Hypothalamus (tissue), 51 donors: ENCODE measurements at places on chromosomes 6 and 20.

GRCh38 chr6:12572896-12573827, 143.4 kb upstream of the PHACTR1 start:
- DNase-seq: no peak

- DNase-seq: no peak
Observed at GRCh38 chr20:20950620-20951019, 155.5 kb downstream of the LINC00237 start.

DNA sequence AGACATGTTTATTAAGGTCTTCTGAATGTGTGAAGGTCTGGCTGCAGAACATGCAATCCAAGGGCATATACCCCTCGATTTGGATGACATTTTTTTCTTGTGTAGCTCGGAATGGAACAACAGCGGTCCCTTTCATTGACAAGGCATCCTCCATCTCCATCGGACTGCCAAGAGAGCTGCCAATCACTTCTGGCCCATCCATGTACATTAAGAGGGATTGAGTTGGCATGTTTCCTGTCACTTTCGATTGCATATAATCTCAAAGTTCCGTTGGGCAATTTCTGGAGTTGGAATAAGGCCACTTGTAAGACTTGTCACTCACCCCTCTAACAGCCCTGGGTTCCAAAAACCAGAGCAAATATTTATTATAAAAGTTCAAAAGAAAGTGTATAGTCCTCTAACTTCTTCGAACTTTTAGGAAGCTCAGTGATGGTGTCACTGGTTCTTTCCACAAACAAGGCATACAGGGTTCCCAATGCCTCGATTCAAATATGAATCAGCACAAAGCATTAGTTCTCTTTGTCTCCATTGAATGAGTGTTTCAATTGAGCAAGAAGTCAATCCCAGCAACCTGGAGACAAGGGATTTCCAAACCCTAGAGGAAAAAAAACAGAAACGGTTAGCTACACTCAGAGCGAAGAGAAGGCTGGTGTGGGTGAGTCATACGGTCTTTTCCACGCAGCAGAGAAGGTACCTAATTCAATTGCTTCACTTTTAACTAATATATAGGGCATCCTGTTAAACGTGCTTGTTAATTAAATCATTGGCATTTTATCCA, 10.9 kb downstream of the ZNF217 start:
- no peak for DNase-seq

GRCh38 chr6:78810698-78811097, 56.7 kb upstream of the IRAK1BP1 start:
- DNase-seq: no peak

DNA sequence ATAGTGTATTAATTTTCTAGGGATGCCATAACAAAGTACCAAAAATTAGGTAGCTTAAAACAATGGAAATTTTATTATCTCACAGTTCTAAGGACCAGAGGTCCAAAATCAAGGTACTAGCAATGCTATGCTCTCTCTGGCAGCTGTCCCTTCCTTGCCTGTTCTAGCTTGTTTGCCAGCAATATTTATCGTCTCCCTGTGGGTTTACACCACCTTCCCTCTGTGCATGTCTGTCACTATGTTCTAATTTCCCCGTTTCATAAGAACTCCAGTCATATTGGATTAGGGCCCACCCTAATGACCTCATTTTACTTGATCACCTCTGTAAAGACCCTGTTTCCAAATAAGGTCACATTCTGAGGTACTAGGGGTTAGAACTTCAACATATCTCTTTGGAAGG, 217.2 kb downstream of the IBTK start:
- no peak for DNase-seq

- DNase-seq: no peak
Observed at GRCh38 chr6:4363656-4364055, 228.3 kb upstream of the ECI2 start.

GRCh38 chr6:97019315-97019714, 94.8 kb downstream of the KLHL32 start:
- no peak for DNase-seq

DNA sequence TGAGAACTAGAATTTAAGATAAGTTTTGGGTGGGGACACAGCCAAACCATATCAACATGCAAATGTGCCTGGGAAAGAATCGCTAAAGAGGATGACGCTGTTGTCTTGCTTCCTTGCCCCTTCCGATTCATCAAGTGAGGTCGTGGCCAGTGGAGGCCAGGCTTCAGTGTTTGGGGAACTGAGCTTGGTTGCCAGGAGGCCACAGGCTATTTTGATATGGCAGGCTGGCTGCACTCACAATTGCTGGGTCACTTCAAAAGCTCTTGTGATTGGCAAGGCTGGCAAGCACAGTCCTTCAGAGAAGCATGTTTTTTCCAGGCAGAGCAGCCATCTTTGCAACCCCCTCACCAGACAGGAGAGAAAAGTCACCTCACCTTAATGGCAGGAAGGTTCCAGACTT, 45.8 kb downstream of the SAMD5 start:
- DNase-seq: no peak
